Urothelium cell line (cell line): ENCODE measurements at places on chromosomes 6 and 20.

- DNase-seq, result peak; percentile 68
These were observed 265.0 kb downstream of the ADGRG6 start for GRCh38 chr6:142566628-142567396.

GRCh38 chr6:21883595-21884328 is 290.2 kb downstream of the SOX4 start:
- DNase-seq, result no peak

- no peak for DNase-seq
These were observed 2.3 kb upstream of the GMPR start for GRCh38 chr6:16236009-16236501.

GRCh38 chr6:50288241-50288640 is 238.5 kb upstream of the DEFB112 start:
- no peak for DNase-seq

- no peak for DNase-seq
These were observed 90.5 kb downstream of the NDUFAF5 start for GRCh38 chr20:13875265-13875811.

- DNase-seq, result no peak
These were observed 84.7 kb upstream of the ENPP5 start for GRCh38 chr6:46255528-46255927.

- no peak for DNase-seq
These were observed 208.0 kb downstream of the EYA2 start for GRCh38 chr20:47102629-47103028.

DNA sequence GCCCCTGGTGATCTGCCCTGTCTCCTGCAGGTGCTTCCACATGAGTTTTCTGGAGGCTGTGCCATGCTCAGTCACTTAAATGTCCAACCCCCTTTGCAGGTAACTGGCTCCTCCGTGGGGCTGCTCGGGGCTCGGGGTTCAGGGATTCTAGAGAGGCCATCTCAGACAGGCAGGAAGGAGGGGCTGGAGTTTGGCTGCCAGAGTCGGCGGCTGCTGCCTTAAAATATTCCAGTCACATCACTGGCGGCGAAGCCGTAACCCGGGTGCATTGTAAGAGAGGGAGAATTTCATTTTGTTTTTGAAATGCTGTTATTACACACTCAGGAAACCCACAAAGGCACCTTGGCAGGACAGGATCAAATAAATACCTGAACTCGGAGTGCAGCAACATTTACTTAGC is 212.9 kb upstream of the PMEPA1 start:
- no peak for DNase-seq

DNA sequence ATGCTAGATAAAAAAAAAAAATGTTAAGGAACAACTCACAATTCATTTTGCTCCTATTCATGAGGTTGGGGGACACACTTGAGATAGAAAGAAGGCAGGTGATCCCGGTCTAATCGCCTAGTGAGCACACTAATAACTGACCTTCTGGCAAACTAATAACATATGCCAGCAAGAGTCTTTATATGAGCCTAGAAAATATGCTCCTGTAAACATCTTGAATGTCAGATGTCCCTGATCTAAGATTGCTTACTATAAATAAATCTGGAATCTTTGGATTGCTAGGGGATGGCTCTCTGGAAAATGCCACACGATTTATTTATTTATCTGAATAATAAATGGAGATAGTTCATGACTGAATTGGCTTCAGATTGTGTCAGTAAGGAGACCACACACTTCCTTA is 821.9 kb downstream of the GRIK2 start:
- no peak for DNase-seq

- DNase-seq, result no peak
These were observed 143.5 kb downstream of the PDE7B start for GRCh38 chr6:135994857-135995544.

DNA sequence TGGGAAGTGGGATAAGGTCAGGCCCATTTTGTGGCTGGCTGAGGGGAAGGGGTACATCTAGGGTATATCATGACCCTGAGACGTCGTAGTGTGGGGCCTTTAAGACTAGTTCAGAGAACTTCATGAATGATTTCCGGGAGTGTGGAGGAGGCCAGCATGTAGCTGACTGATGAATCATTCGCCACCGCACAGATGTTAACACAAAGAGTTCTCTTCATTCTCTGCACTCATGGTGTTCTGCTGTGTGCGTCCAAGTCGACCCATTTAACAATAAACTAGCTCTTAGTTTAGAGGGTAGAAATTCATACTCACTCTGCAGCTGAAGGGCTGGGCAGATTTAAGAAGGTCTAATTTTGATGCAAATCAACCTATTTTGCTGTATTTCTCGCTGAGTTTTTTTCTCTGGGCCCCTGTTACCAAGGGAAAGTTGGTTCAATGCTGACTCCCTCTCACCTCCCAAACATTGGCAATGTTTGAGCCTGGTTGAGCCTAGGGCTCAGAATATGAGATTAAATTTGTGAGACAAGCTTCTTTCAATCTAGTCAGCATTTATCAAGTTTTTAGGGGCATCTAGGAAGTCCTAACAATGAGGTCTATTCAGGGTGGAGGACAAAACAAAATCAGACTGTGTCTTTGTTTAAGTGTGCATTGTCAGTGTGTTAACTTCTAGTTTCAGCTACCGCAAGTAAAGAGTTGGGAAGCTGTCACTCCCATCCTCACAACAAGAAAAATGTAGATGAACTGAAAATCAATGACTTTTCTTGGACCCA is 106.8 kb upstream of the CBLN4 start:
- peak; percentile 90 for DNase-seq

DNA sequence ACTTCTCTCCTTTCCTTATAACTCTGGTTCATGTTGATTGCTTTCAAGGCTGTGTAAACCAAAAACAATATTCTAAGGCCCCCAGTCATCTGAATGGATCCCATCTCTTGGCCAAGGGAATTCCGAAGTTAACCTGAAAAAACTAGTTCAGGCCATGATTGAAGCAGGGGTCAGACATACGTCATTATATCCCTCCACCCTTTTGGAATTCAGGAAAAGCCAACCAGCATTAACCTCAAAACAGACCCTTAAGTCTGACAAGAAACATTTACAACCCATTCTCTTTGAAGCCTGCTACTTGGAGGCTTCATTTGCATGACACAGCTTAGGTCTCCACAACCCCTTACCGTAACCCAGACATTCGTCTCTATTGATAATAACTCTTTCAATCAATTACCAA is 39.7 kb downstream of the SLC26A8 start:
- no peak for DNase-seq

DNA sequence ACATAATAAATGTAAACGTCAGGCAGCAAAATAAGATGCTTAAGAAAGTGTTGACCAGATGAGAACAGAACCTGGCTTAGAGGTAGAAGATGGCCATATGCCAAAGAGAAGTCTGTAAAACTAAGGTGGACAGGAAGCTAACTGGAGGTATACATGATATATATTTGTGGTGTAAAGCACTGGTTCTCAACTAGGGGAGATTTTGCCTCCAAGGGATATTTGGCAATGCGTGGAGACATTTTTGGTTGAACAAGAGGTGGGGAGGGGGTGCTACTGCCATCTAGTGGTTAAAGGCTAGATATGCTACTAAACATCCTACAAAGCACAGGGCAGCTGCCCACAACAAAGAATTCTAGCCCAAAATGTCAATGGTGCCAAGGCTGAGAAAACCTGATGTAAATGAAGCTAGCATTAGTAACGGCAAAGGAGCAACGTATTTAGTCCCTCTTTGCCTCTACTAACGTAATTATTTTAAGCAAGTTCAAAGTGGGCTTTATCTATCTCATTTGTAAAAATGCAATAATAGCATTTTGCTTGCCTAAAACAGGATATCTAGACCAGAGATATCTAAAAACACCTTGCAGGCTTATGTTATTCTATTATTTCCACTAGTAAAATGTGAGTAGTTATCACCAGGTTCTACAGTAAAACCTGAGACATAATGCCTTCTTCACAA is 182.6 kb downstream of the RNGTT start:
- peak; percentile 19 for DNase-seq

- peak; percentile 75 for DNase-seq
These were observed at the start of gene TRERF1 for GRCh38 chr6:42451333-42452170. TRERF1 (minus strand) TSS chr6:42451926; CDS start chr6:42269590, 182,336 bp downstream.

GRCh38 chr20:62686869-62687830 is 21.5 kb upstream of the NTSR1 start:
- DNase-seq, result no peak

GRCh38 chr6:159996626-159997497 is 28.0 kb downstream of the IGF2R start:
- no peak for DNase-seq

GRCh38 chr20:46128310-46129151 is 10.4 kb downstream of the CD40 start:
- peak; percentile 61 for DNase-seq

GRCh38 chr20:36099106-36099505 is 55.4 kb upstream of the EPB41L1 start:
- DNase-seq, result no peak

GRCh38 chr20:55533632-55534031 is 471.7 kb downstream of the CBLN4 start:
- DNase-seq, result no peak

DNA sequence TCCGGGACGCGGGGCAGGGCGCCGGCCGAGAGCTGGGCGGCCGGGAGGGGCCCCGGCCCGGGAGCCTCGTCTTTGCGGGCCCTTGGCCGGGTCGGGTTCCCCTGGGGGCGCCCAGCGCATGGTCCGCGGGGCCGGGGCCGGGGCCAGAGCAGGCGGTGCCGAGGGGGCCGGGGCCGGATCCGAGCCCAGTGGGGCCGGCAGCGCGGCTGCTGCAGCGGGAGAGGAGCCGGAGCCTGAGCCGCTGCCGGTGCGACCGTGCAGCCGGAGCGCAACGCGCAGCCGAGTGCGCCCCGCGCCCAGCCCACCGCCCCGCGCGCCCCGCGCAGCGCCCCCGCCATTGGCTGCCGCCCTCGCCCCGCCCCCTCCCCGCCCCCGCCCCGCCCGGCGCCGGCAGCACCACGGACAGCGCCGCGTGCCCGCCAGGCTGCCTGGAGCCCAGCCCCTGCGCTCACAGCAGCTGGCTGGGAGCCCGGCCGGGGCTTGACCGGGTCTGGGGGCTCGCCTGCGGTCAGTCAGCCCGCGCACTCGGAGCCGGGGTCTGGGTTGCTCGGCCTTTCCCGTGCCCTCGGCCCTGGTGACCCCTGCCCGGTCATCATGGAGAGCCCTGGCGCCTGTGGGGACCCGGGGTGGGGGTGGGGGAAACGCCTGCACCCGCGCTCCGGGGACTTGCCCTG is at the start of gene HRH3:
Gene HRH3, minus strand, starts transcription at position 287 of the 674 bp plus-strand sequence. CDS start 308 bp downstream, outside the sequence.
- peak; percentile 93 for DNase-seq

DNA sequence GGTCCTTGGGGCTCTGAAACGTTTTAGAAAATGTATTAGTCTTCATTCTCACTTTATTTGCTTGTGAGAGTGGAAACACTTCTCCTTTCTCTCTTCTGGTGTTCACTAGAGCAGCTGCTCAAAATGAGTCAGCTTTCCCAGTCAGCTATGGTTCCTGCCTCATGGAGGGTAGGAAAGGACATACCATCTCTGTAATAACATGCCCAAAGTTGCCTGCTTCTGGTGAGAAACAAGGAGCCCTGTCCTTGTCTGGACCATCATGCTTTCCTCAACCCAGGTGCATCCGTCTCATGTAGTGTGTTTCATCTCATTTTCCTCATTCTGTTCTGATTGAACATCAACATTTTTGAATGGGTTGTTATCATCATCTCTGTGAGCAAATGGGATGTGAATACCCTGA is 17.1 kb upstream of the TINAG start:
- peak; percentile 40 for DNase-seq

GRCh38 chr6:143486752-143487151 is 24.8 kb downstream of the FUCA2 start:
- no peak for DNase-seq

- no peak for DNase-seq
These were observed 41.9 kb downstream of the TTI1 start for GRCh38 chr20:37991157-37991866.

- peak; percentile 21 for DNase-seq
These were observed 39.8 kb downstream of the GMPR start for GRCh38 chr6:16278048-16278724.

DNA sequence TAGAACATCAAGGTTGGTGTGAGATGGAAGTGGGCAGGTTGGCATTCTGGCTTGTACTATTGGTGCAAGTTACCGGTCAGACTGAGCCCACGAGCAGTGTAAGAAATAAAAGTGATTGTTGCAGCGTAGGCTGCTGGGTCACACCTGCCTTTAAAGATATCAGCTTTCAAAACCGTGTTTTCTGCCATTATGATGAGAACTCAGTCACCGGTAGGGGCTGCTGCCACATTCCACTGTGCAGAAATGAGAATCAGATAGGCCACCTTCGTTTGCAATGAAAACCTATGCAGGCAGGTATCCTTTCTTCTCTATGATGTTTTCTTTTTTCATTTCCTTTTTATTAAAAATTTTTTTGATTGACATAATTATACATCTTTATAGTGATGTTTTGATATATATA is 168.5 kb downstream of the MYLK4 start:
- no peak for DNase-seq

DNA sequence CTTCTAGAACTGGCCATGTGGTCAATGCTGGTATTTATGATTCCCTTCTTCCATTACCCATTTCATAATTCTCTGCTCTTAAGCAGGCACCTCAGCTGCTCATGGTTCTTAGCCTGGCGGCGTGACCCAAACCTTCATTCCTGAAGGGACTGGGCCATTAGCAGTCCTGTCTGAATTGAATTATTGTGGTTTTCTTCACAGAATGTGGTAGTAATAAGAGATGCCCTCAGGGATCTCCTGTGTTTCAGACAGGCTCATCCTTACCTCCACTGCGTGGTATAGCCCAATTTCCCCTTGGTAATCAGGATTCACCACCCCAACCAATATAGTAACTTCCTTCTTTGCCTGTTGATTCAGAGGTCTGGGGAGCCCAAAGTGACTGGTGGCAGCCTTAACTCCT is 37.6 kb downstream of the PKIB start:
- no peak for DNase-seq

GRCh38 chr6:56863366-56863765 is 91.5 kb upstream of the BEND6 start:
- peak; percentile 76 for DNase-seq

GRCh38 chr20:50196248-50196647 is 5.6 kb downstream of the CEBPB start:
- no peak for DNase-seq

DNA sequence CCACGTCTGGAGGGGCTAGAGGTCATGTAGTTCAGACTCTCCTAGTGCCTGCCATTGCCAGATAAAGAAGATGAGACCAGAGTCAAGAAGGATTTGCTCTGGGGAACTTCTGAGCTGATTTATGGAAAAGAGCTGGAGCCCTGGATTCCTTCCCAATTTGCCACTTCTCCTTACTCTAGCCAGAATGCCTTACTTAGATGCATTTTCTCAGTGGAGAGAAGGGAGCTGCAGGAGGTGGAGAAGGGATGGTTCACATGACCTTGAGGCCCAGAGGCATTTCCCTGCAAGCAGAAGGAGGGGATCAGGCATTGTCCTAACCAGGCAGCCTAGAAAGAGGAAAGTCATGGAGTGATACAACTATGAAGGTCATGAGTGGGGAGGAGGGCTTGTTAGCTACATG is 122.2 kb downstream of the UNC5CL start:
- no peak for DNase-seq

- DNase-seq, result no peak
These were observed 1.1 kb upstream of the LCA5 start for GRCh38 chr6:79538106-79538971.
